Caco-2 (cell line): ENCODE measurements at places on chromosomes 6 and 20. TPM values are rescaled to one million over a fixed set of nuclear protein-coding genes. Genes with fewer than 3 reads are reported as not detected.

- no peak for DNase-seq
These were observed 1.1 kb upstream of the ADIG start for GRCh38 chr20:38579921-38580320.

RIPPLY2 gene
- total RNA-seq: not detected in 2 replicates

- no peak for DNase-seq
These were observed 468.6 kb upstream of the ARID1B start for GRCh38 chr6:156308604-156309003.

CAP2 gene
- total RNA-seq: 8.5 and 8.9 TPM in 2 replicates

ALDH8A1 gene
- total RNA-seq: 0.21 and 0.29 TPM in 2 replicates

DNA sequence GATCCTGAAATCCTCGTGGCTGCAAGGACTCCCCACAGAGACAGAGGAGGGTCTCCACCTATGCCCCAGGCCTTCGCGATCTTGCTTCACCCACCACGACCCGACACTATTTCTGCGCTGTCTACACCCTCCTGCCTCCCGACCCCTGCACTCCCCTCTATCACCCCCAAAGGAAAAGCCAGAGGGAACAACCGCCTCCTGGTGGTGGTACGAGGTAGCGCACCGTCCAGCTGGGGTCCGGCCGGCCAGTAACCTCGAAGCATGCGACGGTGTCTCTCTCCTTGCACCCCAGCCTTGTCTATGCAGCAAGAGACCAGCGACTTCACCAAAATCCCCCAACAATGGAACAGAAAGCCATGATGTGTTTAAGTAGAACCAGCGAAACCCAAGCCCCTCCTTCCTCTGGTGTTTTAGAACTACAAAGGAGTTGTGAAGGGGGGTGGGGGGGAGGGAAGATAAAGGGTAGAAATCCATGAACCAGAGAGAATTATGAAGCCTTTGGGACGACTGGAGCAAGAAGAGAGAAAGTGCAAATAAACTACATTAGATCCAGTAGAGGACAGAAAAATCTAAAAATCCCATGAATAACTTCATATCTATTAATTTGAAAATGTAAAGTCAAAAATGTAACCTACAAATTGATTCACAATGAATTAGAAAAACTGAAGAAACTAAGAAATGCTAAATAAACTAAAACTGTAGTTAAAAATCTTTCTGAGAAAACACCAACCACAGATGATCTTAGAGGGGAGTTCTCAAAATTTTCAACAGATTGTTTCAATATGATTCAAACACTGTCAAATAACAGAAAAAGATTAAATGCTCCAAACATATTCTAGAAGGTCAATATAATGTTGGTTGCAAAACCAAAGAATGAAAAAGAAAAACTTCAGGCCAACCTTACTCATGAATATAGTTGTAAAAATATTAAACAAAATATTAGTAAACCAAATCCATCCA lies 168.0 kb downstream of the CDK19 start:
- DNase-seq: no peak

- DNase-seq: no peak
These were observed 1.9 kb downstream of the FBXO9 start for GRCh38 chr6:53066874-53067706.

SSTR4 gene
- total RNA-seq: not detected in 2 replicates

- DNase-seq: no peak
These were observed 34.3 kb upstream of the MDFI start for GRCh38 chr6:41604006-41604405.

CD93 gene
- total RNA-seq: not detected in 2 replicates

RNF5 gene
- 64.7 and 70.7 TPM in 2 replicates for total RNA-seq

DNA sequence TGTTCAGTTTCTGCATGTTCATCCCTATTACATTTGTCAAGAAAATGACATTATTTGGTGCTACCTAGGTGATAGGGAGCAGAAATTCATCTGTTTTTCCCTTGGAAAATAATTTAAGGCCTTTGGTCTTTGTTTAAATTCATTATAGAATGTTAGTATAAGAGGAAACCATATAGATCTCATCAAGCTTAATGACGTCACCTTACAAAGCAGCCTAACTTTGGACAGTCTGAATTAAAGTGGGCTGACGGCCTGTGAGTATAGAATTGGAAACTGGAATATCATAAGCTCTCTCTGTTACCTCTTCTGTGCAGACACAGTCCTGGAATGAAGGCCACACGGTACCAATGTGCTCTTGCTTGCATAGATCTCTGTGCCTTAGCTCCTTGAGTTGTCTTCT lies 108.1 kb downstream of the TBC1D7 start:
- no peak for DNase-seq

HSPA12B gene
- not detected in 2 replicates for total RNA-seq

- DNase-seq: no peak
These were observed 239.6 kb upstream of the ASCC3 start for GRCh38 chr6:101120747-101121146.

PKIB gene
- total RNA-seq: 18.6 and 18.8 TPM in 2 replicates

DNA sequence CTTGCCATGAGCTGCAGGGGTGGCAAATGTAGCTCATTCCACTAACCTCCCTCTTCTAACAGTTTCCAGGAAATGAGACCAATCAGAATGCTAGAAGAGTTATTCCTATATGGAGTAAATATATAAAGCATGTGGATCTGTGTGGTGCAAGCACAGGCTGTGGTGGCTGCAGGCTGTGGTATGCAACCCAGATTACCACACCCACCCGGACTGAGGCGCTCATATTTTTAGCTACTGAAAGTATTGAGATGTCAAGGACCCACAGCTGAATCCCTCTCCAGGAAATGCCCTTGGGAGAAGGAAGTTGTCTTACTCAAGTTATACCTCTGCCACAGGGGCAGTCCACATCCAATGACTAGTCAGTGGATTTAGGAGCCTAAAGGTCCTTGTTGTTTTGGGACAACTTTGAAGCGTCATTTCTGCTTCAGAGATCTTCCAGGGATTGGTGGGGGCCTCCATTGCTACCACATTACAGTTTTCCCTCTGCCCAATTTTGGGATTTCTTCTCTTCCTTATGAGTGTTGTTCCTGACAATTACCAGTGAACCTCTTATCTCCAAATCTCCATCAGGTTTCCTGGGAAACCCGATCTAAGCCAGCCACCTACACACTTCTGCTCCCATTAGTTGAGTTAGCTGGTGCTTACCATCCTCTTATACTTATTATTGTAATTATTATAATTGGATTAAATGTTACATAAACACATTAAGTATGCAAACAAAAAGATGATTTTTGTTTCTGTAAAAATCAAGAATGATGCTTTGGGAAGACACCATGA lies 12.1 kb upstream of the REPS1 start:
- DNase-seq: no peak

DNA sequence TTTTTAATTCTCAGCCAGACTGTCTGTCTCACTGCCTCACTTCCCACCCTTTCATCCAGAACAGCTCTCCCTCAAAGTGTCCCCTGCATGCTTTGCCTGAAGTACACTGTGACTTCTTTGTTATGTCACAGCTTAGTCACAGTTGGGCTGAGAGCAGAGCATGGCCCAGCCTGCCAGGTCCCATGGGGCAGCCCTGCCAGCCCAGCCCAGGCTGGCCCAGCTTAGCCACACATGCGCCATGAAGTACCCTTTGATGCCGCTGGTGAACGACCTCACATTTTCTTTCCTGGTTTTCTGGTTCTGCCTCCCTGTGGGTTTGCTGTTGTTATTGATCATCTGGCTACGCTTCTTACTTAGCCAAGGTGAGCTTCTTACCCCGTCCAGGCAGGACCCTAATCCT lies at the start of gene ADIG:
Gene ADIG (plus strand): TSS at position 185 of the 400 bp plus-strand sequence. CDS start 54 bp downstream, at position 239.
- DNase-seq: no peak

B3GAT2 gene
- total RNA-seq: 0.11 and 0.12 TPM in 2 replicates

RPS21 gene
- 4,496 and 4,723 TPM in 2 replicates for total RNA-seq

DNA sequence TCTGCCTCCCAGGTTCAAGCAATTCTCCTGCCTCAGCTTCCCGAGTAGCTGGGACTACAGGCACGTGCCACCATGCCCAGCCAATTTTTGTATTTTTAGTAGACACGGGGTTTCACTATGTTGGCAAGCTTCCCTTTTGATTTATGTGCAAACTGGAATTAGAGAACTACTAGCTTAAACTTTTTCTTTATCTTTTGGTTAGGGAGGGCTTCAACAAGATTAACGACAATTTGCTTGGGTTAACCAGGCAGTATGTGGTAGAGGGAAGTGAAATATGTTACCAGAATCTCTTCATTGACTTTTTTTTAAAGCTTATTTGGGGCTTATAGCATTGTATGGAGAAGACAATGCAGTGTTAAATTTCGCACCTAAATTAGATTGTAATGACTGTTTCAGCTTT lies 9.0 kb downstream of the MYO6 start:
- no peak for DNase-seq

AIF1 gene
- total RNA-seq: 2.2 and 2.7 TPM in 2 replicates

DNA sequence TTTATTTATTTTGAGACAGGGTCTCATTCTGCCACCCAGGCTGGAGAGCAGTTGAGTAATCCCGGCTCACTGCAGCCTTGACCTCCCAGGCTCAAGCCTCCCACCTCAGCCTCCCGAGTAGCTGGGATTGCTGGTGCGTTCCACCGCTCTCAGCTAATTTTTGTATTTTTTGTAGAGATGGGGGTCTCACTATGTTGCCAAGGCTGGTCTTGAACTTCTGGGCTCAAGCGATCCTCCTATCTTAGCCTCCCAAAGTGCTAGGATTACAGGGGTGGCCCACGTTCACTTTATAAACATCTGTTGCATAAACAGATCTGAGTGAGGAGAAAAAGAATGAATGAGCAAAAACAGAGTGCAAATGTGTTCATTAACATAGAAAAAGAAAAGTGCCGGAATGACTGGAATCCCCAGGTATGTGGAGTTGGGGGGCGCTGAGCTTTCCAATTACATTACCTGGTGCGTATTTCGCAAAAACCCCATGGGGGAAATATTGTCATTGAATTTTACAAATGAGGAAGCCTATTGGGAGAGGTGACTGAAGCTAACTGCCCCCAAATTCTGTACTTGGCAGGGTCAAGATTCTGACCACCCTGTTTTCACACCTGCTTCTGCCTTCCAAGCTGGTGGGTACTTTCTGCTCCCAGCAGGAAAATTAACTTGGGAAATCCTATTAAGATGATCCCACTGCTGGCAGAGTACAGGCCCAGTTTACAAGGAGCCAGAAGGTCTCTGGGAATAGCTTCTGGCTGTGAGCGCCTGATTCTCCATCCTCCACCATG lies 207.7 kb upstream of the JARID2 start:
- DNase-seq: no peak
